ENCODE measurements at places on chromosomes 7 and 10.

- DNase-seq = no peak
Measured at GRCh38 chr10:98404571-98405359, 10.2 kb downstream of the PYROXD2 start.

- DNase-seq = no peak
Measured at GRCh38 chr7:100728196-100728595, 5.2 kb upstream of the ZAN start.

DNA sequence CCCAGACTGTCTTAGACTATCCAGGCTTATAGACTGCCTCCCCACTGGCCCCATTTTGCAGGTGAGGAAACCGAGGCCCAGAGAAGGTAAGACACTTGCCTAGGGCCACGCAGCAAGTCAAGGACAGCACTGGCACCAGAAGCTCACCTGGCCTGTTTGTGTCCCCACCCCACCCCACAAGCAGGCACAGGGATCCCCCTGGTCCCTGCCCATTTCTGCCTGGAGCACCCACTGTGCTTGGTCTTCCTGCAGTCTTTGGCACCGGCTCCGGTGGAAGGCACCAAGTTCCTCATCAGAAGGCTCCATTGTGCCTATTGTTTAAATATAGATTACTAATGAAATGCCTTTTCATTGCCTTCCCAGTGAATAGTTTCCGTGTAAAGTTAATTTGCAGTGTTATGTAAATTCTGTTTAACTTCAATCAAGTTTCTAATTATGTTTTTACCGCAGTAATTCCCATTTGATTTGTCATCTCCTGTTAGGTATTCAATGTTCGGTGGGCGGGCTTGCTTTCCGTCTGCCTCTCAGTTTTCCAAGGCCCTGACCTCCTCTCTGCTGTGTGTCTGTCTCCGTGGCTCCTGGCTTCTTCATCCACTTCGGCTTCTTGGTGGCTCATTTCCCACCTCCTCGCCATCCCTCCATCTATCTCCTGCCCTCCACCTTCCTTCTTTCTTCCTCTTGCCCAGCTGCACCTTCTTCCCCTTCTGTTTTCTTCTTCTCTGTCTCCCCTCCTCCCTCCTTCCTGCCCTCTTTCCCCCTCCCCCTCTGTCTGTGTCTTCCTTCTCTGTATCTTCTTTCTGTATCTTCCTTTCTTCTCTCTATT, 75.8 kb downstream of the ZMIZ1 start:
- no peak for DNase-seq

GRCh38 chr7:127935847-127936376, 95.3 kb downstream of the LRRC4 start:
- no peak for DNase-seq

- DNase-seq = no peak
Measured at GRCh38 chr7:40507166-40507565, 372.4 kb downstream of the SUGCT start.

GRCh38 chr7:35519971-35520809, 174.7 kb downstream of the HERPUD2 start:
- DNase-seq = peak; percentile 73

DNA sequence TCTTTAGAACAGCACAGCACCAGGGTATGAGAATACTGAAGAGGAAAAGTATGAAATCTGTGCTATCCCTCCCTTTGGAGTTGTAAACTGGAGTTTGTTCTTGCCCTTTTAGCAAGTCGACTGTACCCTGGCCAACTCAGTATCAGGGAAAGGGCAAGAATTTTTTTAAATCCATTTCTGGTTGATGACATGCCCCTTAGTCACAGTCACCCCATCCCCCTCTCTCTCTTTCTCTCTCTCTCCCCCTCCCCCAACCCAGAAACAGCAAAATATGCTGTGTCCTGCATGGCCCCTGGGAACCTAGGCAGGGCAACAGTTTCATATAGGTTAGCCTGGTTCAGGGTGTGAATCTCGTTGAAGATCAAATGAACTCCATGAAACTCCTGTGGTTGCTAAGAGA, 177.7 kb upstream of the ADO start:
- DNase-seq = no peak

DNA sequence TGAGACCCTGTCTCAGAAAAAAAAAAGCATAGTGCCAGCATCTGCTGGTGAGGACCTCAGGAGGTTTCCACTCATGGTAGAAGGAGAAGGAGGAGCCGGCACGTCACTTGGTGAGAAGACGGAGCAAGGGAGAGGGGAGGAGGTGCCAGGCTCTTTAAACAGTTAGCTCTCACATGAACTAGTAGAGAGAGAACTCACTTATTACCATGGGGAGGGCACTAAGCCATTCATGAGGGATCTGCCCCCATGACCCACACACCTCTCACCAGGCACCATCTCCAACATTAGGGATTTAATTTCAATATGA, 62.9 kb upstream of the VKORC1L1 start:
- DNase-seq = no peak

DNA sequence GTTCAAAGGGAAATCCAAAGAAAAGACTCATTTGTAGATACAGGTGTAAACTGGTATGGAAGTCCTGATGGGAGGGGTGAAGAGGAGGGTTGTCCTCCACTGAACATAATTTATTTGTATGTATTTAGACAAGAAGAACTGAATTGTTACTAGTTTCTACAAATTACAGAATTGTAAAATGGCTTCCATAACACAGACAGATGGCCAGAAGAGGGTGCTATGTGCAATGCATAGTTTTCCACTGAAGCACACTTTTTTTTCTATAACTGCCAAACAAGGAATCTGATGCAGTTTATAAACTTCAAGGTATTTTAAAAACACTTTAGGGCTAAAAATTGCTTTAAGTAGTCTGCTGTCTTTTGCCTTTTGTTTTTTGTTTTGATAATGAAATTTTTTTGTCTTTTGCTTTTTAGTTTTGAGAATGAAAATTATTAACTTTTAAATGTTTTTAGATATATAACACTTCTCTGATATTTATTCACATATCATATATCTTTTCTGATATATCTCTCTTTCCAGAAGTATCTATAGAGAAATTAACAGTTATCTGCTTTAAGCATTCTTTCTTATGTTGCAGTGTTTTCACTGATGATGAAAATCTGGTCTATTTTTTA, 58.5 kb downstream of the PHYHIPL start:
- peak; percentile 24 for DNase-seq

DNA sequence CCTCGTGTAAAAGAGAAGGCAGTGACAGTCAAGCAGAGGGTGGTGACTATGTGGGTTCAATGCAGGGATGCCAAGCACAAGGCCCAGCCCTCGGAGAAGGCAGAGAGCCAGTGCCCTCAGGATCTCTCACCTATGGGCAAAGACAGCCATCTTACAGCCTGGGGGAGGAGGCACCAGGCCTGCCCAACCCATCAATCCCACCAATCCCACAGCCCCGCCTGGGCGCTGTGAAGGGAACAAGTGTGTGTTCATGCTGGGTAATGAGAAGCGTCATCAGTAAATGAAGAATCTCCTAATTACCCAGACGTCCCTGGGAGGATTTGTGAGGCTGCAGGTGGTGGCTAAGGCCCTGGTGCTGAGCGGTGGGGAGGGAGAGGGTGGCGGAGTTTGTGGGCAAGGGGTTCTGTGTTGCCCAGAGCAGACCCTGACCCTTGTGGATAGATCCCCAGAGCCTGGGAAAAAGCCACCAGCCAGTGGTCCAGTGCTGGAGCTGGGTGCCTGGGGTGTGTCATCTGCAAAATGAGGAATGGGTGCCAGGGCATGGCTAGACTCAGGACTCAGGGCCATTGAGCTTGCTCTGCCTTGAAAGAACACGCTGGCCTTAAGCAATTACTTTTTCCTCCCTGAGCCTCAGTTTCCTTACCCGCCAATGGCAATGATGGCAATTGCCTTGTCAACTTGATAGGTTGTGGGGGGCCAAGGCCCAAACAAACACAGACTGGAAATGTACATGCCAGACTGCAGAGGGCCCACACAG, 128.1 kb upstream of the UNC5B start:
- DNase-seq = no peak

DNA sequence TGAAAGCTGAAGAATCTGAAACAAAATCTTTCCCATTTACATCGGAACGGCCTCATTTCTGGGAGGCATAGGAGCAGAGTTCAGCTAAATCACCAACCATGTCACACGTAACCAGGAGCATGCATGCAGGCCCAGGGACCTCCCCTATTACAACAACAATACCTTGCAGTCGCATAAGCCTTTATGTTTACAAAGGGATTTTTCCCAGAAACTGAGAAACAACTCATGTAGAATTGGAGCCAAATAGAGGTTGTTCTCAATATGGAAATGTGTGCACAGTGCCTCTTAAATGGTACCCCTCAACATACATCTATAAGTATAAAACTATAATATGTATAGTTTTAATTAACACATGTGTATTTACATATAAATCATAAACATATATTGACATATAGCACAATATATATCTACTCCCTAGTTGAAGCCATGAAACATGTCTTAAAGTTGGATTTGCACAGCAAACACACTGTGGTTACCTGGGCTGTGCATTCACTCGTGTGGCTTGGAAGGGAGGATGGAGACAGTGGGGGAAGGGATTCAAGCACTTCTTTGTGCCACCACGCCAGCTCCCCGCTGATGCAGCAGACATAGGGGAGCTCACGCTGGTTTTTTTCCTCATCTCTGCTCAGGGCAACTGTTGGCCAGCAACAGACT, 35.0 kb upstream of the DGKI start:
- no peak for DNase-seq

- no peak for DNase-seq
Measured at GRCh38 chr10:76210211-76210610, 778.8 kb downstream of the LRMDA start.

- DNase-seq = no peak
Measured at GRCh38 chr7:18125476-18125875, 97.8 kb upstream of the PRPS1L1 start.

GRCh38 chr10:6722616-6723004, 142.5 kb upstream of the PRKCQ start:
- DNase-seq = no peak

DNA sequence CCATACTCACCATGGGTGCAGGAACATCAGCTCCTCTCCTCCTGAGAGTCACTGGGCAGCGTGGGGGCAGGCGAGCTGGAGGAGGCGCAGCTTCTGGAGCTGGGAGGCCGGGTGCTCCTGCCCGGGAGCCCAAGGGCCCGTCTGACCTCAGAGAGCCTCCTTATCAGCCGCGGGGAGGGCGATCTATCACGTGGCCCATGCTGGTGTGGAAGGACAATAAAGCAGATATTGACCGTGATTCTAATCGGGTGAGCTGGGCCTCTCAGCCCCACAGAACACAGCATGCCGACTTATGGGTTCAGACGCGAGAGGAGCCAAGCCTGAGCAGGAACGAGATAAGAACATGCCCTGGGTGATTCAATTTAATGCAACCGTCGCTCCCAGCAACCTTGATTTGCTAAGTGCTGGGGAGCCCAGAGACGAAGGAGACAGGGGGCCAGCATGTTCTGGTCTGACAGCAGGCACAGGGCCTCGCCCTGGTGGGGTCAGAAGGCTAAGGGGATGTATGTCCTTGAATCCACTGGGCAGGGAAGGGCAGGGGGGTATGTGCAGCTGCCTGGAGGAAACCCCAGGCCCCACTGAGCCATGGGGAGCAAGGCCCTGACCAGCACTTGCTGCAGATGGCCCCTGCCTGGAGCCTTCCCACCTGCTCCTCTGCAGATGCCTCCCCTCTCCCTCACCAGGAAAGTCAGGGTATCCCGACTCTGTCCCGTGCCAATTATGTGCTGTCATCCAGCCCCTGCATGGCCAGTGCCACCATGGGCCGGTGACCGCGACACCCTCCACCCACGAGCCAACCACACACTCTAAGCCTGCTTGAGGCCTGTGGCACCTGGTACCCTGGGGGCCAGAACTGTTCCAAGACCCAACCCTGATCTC, 95.3 kb upstream of the RET start:
- DNase-seq = no peak

DNA sequence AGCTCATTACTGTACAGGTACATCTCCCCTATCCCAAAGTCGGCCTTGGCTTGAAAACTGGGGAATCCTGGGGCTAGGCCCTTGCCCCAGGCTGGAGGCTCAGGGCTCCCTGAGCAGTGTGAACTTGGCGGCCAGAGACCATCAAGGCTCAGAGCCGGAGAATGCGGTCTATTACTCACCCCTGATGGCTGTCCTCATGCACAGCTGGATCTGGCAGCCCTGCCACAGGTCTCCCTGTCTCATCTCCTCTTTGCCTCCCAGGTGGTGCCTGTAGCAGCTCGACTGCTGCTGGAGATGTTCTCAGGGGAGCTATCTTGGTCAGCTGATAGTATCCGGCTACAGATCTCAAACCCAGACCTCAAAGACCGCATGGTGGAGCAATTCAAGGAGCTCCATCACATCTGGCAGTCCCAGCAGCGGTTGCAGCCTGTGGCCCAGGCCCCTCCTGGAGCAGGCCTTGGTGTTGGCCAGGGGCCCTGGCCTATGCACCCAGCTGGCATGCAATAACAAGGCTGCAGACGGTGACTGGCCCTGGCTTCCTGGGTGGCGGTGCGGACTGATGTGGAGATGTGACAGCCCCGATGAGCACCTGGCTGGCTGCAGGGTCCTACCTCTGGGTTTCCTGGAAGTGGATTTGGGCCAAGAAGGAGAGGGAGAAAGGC, 10.7 kb downstream of the IRF5 start:
- DNase-seq = no peak

- DNase-seq = no peak
Measured at GRCh38 chr7:128231021-128231420, 10.1 kb upstream of the LEP start.

- DNase-seq = no peak
Measured at GRCh38 chr7:151595702-151596350, 76.1 kb upstream of the RHEB start.

GRCh38 chr10:35925493-35925892, 283.4 kb upstream of the FZD8 start:
- DNase-seq = no peak

DNA sequence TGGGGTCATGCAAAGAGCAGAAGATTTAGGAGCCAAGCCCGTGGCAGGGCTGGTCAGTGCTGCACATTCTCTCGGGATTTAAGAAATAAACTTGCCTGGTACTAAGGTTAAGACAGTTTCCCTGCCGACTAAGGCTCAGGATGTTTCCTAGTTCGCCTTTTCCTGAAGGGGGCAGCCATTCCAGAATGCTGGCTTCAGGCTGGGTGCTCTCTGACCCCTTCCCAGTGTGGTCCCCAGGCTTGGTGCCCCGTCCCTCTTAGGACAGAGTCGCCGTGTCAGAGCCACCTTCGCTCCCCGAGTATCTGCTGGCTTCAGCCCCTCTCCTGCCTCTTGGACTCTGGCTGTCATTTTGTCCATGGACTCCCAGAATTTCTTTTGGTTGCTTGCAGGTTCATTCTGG, 117.2 kb downstream of the ELFN1 start:
- no peak for DNase-seq

- DNase-seq = peak; percentile 23
Measured at GRCh38 chr10:28984431-28984830, 304.4 kb upstream of the LYZL1 start.

All from NCI-H2081 (cell line).